ENCODE measurements at places on chromosomes 5 and 9.

DNA sequence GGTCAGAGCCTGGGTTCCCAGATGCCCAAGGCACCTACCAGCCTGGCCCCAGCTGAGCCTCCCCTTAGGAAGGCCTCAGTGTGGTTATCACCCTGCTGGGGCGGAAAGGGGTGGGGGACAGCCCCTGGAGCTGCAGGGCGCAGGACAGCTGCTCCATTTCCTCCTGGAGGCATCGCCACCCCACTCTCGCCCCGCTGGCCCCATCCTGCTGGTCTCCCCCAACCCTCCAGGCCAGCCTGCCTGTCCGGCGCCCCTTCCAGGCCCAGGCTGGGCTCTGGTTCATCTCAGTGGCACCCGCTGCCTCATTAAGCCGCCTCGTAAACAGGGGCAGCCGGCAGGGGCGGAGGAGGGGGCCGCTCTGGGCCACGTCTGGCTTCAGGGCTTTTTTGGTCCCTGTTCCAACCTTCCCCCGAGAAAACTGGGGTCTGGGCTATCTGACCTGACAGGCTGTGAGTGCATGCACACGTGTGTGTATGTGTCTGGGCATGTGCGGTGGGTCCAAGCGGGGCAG, 30.8 kb upstream of the ENHO start:
- no peak for DNase-seq

GRCh38 chr9:93575796-93576257, 557 bp upstream of the PHF2 start:
- no peak for DNase-seq

DNA sequence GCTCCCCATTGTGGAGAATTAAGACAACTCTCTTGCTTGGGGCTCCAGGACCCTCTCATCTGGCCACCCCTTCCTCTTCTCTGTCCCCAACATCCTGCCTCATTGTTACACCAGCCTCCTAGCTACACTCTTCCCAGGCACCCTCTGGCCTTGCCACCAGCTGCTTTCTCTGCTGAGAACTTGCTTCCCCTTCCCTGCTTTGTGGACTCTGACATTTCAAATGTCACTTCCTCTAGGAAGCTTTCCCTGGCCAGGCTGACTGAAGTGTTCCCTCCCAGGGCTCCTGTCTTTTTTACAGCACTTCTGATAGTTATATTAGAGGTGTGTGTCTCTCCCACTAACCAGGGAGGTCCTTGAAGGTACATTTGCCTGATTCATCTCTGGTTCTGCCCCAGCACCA, 194.0 kb upstream of the KLF4 start:
- DNase-seq, result no peak

DNA sequence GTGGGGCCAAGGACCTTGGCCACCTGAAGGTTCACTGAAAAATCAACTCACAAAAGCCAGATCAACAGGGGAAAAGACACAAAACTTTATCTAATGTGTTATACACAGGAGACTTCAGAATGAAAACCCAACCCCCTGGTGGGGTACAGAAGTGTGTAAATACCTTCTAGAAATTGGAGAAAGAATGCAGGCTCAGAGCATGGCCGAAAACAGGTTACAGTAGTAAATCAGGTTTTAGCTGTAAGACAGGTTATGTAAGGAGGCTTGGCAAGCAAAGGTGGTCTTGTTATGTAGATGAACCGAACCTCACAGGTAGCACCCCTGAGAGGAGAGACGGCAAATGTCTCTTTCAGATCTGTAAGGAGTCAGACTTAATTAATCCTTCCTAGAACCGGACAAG, 10.0 kb downstream of the CEMIP2 start:
- DNase-seq, result no peak

- no peak for DNase-seq
These were observed 279.3 kb upstream of the TARS1 start for GRCh38 chr5:33161421-33161820.

DNA sequence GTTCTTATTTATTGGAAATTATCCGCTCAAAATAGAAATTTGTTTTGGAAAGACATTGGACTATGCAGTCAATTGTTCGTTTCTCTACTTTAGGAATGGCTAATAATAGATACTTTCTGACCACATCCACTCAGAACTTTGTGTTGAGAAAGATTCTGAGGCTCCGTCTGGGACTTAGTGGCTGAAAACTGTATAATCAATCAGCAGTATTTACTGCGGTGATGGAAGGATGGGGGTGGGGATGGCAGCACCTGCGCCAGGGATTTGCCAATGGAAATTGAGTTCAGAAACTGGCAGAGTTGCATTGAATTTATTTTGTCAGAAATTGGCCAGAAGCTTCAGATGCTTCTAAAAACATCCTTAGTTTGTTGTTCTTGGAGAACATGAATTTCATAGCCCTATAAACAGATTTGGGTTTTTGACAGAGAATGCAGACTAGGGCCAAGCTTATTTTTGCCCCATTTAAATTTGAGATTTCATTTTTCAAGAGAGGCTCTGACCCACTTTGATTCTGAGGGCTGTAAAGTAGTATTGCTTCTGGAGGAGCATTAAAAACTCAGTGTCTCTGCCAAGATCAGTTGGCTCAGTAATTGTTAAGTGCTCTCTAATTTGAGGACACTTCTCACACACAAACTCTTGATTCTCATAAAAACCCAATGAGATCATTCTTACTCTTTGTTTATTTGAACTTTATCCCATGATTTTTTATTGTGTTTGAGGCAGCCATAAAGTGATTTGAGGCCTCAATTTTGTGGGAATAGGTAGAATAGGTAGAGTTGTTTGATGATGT, 215.1 kb downstream of the CD180 start:
- DNase-seq, result no peak

Data from left hindlimb (tissue), 1 donor.